HFF-Myc (cell line): ENCODE measurements at places on chromosomes 7 and 10.

DNA sequence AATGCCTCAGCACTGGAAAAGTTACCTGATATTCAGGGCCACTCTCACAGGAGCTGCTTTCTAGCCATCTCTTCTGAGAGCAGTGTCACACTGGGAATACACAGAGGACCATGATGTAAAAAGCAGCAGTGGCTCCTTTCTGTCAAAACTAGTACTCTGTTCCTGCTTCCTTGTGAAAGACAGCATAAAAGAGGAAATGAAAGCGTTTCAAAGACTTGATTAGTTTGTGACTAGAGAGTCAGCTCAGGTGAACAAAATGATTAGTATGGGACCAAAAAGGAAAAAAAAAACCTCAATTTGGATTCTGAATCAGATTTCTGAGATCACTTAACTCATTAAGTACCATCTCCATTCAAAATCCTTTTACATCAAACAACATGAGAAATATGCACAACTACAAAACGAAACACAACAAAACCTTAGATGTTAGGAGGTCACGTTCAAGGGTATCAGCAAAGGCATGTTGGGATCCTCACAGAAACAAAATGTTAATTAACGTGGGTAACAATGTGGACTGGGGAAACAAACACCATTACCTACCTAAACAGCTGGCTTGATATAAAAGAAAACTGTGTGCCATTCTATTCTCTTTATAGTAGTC lies 103.7 kb downstream of the MACC1 start:
- DNase-seq = no peak

GRCh38 chr7:94882891-94883290 lies 24.5 kb upstream of the PPP1R9A start:
- DNase-seq = no peak

DNA sequence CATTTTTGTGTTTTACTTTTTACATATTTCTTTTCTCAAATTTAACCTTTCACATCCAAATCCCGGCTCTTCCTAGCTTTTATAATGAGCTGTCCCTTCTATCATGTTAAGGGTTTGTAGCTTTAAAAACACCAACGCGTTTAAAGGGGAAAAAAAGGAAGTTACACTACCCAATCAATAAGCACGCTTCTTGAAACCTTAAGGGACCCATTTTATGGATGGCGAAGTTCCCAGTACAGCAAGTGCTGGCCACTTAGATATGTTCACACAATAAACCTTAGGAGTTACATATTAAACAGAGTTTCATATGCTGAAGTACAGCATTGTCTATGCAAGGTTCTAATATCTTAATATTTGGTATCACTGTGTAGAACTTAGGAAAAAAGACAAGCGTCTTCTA lies 1.8 kb downstream of the GNG11 start:
- no peak for DNase-seq

DNA sequence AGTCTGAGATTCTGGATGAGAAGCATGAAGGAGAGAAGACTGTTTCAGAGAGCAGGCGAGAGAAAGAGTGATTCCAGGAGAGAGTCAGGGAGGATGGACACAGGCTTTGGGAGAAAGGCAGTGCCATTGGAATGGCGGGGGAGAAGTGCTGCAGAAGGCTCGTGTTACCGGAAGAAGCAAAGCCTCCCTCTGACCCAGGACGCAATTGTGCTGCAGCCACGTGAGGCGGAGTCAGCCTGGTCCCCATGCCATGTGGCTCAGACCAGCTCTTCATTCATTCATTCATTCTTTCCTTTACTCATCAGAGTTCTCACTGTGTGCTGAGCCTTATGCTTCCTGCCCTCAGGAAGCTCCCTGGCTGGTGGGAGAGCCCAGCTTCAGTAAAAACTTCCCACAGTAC lies 49.2 kb upstream of the COL13A1 start:
- no peak for DNase-seq

- no peak for DNase-seq
These were observed 54.7 kb downstream of the STEAP1B start for GRCh38 chr7:22445140-22445743.

DNA sequence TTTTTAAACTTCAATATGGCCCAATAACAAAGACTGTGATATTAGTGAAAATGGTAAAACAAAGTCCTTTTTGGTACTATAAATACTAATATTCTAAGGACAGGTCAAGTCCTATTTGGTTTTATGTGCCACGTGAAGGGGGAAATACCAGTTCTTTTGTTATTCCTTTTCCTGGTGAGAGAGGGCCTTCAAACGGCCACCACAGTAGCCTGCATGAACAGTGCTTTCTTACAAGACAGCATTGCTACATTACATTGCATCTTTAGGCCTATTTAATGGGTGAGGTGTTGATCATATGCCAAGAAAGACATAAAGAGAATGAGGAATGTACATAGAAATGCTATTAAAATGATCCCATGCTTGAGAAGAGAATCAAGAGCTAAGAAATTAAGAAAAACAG lies 214.8 kb downstream of the LRRTM3 start:
- no peak for DNase-seq

- DNase-seq = no peak
These were observed 86.3 kb downstream of the CREB5 start for GRCh38 chr7:28498636-28499035.

DNA sequence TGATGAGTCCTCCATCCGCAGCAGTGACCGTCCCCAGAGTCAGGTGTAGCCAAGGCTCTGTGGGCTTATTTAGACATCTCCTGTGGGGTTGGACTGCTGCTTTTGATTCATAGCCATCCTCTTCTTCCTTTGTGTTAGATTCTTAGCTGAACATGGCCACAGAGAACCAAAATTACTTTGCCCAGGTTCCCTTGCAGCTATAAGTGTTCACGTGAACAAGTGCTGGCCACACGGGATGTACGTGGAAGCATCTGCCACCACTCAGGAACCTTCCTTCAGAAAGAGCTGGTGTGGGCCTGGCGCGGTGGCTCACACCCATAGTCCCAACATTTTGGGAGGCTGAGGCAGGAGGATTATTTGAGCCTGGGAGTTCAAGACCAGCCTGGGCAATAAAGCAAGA lies 49.1 kb downstream of the TMEM209 start:
- DNase-seq = no peak

DNA sequence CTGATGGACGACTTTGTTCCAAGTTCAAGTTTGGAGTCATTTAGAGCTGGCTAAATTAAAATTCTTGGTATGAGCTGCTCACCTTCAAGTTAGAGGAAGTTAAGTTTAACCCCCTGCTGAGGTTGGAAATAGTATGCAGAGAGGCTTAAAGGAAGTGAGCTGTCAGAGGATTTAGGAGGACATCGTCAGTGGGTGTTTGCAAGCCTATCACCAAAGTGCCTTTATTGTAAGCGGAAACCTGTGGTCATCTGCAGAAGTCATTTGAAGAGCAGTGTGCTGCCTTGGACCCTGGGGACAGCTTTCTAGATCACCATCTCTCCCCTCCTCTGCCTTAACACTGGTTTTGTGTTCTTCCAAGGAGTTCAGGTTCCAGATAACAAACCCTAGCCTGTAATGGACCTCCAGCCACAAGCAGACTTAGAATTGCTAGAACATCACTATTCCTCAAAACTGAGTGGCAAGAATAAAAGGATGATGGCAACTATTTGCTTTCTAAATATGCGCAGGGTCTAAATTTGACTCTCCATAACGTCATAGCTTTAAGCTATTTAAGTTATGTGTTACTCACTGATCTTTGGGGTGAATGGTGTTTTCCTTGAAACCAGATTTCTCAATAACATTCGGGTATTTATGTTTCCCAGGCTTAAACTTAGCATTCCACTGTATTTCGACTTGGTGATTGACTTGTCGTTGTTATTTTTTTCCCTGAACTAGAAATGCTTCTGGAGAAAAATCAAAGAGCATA lies 93.4 kb downstream of the SLC39A12 start:
- no peak for DNase-seq

DNA sequence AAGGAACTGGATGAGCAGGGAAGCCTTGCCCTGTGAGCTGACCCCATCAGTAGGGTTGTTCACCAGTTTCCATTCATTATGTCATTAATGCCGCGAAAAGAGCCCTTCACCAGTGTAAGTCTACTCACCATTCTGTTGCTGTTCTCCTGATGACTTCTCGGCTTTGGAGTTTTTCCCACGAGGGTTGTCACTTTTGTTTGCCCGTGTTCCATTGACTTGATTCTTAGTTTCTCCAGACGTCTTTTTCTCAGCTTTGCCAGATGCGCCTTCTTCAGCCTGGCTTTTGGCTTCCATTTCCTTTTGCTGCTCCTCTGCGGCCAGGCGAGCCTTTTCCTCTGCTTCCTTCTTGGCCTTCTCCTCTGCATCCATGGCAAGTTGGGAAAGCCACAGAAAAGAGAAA lies 128.8 kb downstream of the PPP1R17 start:
- no peak for DNase-seq

- DNase-seq = no peak
These were observed 739 bp upstream of the CCDC186 start for GRCh38 chr10:114174695-114175188.

DNA sequence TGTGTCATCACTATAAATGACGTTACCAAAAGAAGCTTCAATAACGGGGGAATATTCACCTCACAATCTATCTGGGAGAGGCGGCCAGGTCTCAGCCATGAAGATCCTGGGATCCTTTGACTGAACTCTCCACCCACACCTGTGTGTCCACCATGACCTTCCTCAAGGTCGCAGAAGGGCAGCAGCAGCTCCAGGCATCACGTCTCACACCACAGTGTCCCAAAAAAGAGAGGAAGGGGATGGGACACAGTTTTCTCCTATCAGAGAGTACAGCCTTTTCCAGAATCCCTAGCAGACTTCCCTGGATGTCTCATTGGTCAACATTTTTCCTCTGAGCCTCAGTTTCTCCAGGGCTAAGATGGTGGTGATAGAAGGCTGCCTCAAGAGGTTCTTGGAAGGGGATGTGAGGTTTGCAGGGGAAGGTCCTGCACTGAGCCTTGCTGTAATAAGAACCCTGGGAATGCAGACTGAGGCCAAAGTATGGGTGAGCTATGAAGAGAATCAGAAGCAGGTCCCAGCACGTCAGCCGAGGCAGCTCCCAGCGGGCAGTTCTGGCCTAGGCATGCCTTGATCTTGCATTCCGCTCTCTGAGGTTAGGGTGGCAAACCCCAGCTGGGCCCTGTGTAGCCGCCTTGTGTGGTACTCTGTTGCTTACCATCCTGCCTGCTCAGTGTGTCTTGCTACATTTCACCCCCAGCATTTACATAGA lies 63.8 kb downstream of the COL26A1 start:
- no peak for DNase-seq

DNA sequence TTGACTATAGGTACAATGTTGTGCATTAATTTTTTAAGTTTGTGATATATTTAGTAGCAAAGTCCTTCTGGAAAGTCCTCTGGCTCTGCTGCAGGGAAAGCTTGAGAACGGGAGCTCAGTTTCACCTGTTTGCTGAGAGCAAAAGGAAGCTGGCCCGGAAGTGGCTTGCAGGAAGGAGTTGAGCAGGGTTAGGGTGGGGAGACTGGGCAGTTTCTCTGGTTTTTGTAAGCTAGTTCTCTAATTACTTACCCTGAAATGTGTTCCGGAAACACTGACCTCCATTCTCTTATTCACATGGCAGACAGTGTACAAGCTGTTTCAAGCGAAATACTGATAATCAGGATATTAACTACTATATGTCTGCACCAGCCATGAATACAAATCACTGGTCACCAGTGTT lies 22.3 kb downstream of the MAP3K8 start:
- no peak for DNase-seq

- DNase-seq = no peak
These were observed at the start of gene CD36 for GRCh38 chr7:80637911-80638765. Gene CD36 (plus strand): TSS chr7:80638642. CDS start chr7:80646741, 8,099 bp downstream.

DNA sequence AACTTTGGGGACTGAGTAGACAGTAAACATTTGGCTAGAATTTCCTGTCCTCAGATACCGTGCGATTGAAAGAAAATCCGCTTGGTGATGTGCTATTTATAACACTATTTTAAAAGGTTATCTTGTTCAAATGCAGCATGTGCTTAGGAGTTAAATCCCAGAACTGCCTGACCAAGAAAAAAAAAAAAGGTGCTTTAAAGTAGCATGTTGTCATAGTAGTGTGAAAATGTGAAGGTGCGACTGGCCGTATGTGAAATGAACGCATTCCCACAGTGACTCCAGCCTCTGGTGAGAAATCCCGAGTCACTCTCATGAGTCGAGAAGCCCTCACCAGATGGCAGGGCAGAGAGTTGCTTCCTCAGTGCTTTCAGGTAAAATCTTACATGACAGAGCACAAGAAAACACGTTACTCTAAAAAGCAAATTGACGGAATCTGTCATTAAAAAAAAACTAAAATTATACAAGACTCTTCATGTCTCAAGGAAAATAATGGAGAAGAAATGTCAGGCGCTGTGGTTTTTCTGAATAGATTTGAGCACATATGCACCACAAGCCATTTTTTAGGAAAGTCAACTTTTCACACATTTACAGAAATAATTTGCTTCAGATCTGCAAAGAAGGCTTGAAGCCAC lies 18.4 kb upstream of the KLF6 start:
- no peak for DNase-seq

GRCh38 chr10:120768227-120768626 lies 82.9 kb upstream of the WDR11 start:
- no peak for DNase-seq

GRCh38 chr7:143408686-143409561 lies at the start of gene EPHA1:
Gene EPHA1 (minus strand): TSS chr7:143408856. CDS start chr7:143408805, 51 bp downstream.
- DNase-seq = no peak

GRCh38 chr10:101380353-101381017 lies 26.5 kb downstream of the BTRC start:
- DNase-seq = no peak

- DNase-seq = no peak
These were observed 444.6 kb downstream of the NRG3 start for GRCh38 chr10:82319562-82319961.

GRCh38 chr10:27020243-27020642 lies 80.1 kb downstream of the ANKRD26 start:
- no peak for DNase-seq

DNA sequence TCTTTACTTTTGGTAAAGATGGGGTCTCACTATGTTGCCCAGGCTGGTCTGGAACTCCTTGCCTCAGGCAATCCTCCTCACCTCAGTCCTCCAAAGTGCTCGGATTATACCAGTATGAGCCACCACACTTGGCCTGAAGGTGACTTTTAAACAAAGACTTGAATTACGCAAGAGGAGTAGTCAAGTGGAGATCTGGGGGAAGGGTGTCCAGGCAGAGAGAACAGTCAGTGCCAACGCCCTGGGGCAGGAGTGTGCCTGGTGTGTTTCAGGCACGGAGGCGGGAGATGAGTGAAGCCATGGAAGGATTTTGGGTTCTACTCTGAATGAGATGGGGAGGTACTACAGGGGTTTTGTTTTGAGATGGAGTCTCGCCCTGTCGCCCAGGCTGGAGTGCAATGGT lies 82.6 kb upstream of the NPTX2 start:
- no peak for DNase-seq

DNA sequence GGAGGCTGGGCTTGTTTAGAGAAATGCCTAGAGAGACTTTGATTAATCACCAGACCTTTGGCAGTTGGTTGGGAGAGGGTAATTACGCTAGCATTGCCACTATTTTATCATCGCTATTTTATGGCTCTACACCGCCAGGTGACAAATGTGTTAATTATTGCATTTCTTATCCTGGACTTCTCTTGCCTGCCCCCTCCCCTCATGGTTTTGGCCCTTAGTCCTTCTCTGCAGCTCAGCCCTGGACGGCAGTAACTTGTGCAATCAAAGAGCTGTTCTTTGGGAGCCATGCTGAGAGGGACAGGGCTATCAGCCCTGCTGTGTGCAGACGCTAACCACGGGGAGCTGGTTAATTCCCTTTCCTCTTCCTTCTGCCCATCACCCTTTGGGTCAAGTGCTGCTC lies 585.0 kb downstream of the AUTS2 start:
- DNase-seq = no peak

- no peak for DNase-seq
These were observed 68.7 kb upstream of the CHST15 start for GRCh38 chr10:124162136-124162535.

- DNase-seq = no peak
These were observed 117.1 kb upstream of the GATA3 start for GRCh38 chr10:7937315-7937945.

- no peak for DNase-seq
These were observed 14.0 kb upstream of the ZNF273 start for GRCh38 chr7:64888901-64889685.
